CD4-positive, alpha-beta T cell (primary cell): ENCODE measurements at places on chromosomes 13 and 19. TPM values are rescaled to one million over a fixed set of nuclear protein-coding genes. Genes with fewer than 3 reads are reported as not detected.

The COL5A3 gene
- 5.2 TPM for total RNA-seq

DNA sequence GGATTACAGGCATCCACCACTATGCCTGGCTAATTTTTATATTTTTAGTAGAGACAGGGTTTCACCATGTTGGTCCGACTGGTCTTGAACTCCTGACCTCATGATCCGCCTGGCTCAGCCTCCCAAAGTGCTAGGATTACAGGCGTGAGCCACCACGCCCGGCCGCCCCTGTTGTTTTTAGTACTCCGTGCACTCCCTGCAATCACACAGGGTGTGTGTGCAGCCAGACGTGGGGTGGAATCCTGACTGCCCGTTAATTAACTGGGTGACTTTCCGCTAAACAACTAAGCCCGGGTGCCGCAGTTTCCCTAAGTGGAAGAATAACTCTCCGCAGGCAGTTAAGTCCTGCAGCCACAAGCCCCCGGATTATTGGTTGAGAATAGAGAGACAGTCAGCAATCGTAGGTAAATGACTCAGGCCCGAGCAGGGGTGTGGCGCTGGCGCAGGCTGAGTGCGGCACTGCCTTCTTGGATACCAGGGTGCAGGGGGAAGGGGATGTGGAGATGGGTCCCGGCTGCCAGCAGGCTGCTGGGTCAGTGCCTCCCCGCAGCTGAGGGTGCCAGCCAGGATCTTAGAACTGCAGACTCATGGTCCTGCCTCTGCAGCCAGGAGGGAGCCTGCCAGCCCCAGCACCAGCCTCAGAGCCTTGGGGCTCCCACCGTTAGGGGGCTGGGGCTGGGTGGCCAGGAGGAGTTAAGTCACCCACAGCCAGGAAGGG is 6.1 kb upstream of the FXYD3 start:
- no peak for DNase-seq

GRCh38 chr13:47004540-47004939 is 107.7 kb upstream of the HTR2A start:
- DNase-seq = no peak

The PSG4 gene
- total RNA-seq = not detected

The PLVAP gene
- not detected for total RNA-seq

GRCh38 chr13:42355491-42356183 is 83.7 kb downstream of the AKAP11 start:
- no peak for DNase-seq

DNA sequence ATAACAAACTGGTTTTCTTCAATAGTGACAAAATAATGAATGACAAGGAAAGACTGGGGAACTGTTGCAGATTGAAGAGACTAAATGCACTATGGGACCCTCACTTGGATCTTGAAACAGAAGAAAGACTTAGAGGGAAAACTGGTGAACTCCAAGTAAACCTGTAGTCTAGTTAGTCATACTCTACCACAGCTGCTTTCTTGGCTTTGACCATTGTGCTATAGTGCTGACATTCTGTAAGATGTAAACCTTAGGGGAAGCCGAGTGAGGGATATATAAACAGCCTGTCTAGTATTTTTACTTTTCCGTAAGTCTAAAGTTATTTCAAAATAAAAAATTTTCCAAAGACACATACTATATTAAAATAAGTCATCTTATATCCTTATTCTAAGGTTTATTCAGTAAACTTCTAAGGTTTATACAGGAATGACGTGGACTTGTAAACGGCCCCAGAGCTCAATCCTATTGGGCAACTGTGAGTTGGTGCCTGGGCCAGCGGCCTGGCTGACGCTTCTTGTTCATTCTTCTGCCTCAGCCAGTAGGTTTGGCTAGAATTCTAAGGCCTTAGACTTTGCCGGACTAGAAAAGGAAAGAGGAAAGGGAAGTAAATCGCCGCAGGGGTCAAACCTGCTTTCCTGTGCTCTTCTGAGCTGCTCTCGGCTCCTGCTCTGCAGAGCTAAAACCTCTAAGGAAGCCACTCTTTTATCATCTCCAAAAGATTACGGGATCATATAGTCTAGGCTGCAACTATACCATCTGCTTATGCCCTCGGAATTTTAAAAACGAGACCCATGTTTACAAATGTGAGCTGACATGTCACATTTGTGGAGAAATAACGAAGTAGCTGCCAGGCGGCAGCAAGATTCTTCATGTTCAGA is 33.6 kb upstream of the UBE2L5 start:
- DNase-seq = no peak

- no peak for DNase-seq
These were observed 41.1 kb upstream of the MAP3K10 start for GRCh38 chr19:40150170-40150569.

DNA sequence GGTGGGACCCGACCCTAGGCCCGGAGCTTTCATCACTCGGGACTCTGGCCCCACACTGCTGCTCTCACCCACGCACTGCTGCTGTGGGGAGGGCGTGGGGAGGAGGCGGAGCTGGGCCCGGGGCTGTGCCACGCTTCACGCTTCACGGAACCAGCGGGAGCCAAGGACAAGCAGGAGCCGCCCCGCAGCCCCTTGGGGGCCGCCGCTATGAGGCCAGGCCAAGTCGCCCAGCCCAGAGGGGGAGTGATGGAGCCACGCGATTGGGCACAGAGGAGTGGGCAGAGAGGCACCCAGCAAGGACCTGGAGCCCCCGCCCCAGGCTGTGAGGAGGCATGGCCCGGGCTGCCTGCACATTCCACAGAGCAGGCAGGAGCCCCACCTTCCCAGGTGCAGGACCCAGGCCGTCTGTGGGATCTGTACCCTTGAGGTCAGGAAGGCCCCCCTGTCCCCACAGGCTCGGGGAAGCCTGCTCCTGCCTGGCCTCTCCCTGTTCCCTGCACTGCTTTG is 10.2 kb upstream of the SUPT20H start:
- DNase-seq = no peak

DNA sequence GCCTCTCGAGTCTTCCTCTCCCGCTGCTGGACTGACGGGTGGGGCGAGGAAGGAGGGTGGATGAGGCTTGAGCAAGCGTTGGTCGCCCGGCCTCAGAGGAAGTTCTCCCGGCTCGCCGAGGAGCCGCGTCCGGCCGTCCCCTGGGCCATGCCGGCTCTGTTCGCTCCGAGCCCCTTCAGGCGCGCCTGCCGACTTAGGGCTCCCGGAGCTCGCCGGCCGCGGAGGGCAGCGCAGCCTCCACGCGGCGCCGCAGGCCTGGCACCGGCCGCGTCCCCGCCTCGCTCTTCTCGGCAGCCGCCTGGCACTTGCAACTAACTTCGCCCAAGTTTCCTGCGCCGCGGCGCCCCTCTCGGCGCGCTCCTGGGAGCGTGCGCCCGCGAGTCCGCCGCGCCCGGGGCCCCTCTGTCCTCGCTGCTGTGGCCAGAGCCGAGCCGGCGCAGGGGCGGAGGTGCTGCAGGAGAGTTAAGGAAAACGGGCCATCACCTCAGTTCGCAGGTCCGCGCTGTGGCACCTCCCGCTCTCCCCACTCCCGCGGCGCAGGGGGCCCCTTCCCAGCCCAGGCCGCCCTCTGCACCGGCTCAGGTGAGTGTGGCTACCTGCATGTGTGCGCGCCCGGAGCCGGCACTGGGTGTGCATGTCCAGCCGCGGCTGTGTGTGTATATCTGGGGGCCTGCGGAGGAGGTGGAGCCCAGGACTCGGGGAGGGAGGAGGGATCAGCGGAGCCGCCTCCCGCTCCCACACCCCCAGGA is 641 bp upstream of the SOX21 start:
- DNase-seq = no peak

- DNase-seq = no peak
These were observed 8.0 kb upstream of the TEX30 start for GRCh38 chr13:102781591-102781990.

The ADM5 gene
- 2.5 TPM for total RNA-seq

- no peak for DNase-seq
These were observed 37.0 kb upstream of the FLT1 start for GRCh38 chr13:28531845-28532387.

The DACH1 gene
- 0.71 TPM for total RNA-seq

DNA sequence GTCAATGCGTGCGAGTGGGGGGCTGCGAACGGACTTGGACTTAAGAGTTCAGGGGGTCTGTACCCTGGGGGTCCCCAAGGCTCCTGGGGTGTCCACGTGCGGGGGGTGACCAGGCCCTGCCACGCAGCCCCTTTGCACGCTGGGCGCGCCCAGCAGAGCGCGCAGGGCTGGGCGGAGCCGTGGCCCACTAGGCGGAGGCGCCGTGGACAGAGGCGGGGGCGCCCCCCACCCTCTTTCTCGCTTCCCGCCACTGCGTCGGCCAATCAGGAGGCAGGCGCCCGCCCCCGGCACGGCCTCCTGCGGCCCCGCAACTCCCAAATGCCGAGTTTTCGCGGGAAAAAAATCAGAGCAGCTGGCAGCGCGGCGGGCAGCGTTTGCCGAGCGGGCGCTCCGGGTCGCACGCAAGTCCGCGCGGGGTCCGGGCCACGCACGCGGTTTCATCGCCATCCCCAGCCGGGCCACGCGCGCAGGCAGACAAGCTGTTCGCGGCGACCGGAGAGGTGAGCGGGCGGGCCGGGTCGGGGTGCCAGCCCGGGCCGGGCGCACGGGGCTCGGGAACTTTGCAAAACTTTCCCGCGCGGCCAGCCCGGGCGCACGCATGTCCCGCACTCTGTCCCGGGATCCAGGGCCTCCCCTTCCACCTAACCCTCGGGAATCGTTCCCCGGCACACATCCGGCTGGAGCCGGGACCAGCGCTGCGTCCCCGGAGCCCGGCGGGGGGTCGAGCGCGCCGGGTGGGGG is at the start of gene UHRF1:
UHRF1 (plus strand) TSS at position 346 of the 741 bp plus-strand sequence. CDS start 1,385 bp downstream, outside the sequence.
- no peak for DNase-seq

GRCh38 chr19:50893047-50893736 is 18.0 kb downstream of the KLK4 start:
- no peak for DNase-seq

GRCh38 chr13:46490129-46490528 is 62.8 kb upstream of the LRCH1 start:
- no peak for DNase-seq

The COX7A1 gene
- total RNA-seq = not detected

The TEX29 gene
- total RNA-seq = 0.52 TPM

DNA sequence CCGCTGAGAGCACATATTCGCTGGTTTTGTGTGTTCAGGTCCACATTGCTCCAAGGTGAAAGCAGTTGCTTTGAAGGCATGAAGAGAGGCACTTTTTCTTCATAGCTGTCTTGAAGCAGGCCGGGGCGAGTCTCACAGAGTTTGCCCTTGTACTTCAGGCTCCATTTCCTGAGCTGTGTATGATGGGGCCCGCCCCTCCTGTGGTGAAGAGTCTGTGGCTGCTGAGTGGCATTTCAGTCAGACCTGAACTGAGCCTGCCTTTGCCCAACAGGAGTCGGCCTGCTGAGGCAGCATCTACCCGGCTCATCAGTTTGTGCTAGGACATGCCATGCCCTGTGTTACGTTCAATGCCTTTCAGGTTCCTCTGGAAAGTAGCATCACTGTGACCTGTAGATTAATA is 44.4 kb upstream of the C1QTNF9 start:
- peak; percentile 83 for DNase-seq

GRCh38 chr13:63460462-63461090 is 2044.9 kb upstream of the PCDH20 start:
- DNase-seq = no peak

DNA sequence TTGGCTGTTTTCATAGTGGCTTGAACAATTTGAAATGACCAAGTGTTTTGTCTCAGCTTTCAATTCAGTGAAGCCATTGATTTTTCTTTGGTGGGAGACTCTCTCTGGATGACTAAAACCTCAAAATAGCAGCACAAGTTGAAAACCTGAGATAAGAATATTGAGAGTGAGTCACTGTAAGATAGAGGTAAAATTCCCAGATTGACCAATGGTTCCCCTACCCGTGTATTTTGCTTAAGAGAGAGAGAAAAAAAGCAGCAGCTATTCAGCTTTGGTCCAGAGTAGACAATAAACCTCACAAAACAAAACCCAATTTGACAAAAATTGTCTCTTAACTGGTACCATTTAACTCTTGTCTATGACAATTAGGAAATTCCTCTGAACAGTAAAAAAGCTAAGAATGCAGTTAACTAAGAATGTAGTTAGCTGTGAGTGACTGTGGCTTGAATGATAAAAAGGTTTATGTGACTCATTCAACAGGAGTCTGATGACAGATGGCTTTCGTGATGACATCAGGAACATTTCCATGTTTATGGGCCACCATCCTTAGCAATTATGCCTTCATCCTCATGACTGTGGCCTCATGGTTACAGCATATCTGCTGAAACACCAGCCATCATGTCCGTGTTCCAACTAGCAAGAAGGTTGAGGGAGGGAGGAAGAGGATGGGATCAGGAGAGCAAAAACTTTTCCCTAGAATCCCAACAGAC is 356.9 kb downstream of the NDFIP2 start:
- no peak for DNase-seq

DNA sequence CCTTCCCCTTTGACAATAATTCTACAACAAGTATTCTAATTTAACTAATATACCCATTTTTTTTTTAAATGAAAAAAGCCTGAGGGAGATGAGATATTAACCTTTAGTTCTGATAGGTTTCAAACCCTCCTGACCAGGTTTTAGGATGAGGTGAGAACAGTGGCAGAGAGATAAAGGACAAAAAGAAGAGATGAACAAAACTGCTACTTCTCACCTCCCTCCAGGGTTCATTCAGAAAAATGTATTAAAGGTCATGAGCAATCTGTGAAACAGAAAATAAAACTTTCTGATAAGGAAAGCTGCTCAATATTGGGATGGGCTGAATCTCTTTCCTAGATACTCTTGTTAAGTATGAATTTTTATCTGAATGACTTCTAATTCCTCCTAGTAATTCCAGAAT is 24.1 kb downstream of the SERPINE3 start:
- DNase-seq = no peak

DNA sequence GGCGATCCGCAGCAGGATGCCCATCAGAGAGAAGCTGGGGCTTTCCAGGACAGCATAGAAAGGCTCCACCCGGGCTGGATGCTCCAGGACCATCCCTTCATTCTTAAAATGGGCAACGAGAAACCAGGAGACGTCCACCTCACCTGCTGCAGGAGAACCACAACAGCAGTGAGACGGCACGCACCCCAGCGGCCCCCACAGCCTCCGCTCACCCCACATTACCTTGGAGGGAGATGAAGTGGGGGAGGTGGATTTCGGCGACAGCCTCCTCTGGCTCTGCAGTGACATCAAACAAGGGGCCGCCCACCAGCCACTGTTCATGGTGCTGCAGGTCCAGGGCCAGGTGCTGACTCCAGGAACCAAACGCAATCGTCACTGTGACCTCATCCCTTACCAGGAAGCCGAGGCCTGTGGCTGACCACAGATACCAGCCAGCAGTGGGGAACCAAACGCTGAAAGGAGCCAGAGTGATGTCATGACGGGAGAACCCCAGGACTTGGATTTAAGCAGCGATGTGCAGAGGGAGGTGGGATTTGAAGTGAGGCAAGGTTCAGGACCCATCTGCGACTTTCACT is 25.1 kb downstream of the CARD8 start:
- DNase-seq = peak; percentile 11

DNA sequence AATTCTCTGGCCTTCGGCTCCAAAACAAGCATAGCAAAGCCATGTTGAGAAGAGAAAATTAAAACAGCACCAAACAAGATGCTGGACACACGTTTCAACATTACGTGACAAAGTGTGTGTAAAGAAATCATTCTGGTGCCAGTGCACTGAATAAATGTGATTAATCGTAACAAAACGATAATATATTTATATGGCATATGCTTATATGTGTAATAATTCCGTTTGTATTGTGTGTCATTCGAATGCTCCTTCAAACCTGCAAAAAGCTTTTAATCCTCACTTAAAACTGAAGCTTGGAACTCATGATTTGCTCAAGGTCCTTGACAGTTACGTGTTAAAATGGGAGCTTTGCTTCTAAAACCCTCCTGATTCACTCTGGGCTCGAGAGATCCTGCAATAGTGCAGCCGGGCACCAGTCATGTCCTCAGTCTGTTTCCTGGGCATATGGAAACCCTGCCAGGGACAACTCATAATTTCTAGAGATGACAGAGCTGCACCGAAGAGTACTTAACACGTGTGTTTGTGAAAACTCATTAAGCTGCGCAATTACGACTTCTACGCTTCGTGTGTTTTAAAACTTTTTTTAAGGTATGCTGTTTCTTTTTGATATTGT is 731 bp upstream of the AKAP8L start:
- DNase-seq = no peak
